ENCODE measurements at places on chromosomes 1 and 21.

DNA sequence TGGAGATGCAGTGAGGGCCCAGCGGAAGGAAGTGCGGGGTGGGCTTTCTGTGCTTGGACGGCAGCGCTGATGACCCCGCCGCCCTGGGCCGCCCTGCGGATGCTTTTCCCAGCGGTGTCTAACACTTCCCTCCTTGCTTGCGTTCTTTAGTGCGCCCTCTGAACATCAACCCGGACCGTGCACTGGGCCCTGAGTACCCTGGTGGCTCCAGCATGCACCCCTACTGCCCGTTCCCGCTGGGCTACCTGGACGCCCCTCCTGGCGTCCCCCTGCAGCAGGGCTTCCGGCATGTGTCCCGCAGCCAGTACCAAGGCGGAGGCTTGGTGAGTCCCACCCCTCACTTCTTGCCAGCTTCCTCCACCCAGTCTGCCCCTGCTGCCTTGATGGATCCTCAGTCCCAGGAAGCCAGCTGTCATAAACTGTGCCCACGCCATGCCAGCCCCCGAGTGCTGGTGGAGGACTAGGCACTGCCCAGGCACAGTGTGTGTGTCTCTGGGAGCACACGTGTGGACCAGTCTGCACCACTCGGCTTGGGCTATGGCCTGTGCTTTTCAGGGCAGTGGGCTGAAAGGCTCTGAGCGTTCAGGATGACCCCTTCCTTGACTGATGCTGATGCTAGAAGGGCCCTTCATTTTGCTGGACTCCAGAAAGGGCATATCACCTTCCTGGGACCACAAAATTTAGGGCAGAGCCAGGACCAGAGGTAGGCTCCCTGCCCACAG is 2.3 kb downstream of the DMRTB1 start:
- DNase-seq, result no peak

GRCh38 chr1:201851949-201852348 is 23.0 kb downstream of the IPO9 start:
- no peak for DNase-seq

DNA sequence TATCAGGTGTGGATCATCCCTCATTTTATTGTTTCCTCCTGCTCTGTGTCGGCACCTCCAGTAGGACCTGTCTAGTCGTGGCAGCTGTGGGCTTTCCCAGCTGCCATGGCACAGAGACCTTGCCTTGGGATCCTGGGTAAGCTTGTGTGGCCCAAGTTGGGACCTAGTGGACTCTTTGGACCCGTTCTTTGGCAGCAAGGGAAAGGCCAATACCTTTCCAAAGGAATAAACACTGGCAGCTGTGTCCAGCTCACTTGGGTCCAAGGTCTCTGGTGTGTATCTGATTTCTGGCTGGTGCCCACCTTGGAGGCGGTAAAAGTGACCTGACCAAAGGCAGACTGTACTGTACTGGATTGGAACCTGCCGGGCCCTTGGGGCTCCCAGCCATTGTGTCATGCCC is 21.8 kb downstream of the DIP2A start:
- no peak for DNase-seq

GRCh38 chr1:29973406-29973805 is 737.1 kb downstream of the PTPRU start:
- no peak for DNase-seq

- DNase-seq, result no peak
These were observed 29.7 kb downstream of the SERTAD4 start for GRCh38 chr1:210262167-210262896.

GRCh38 chr1:53081384-53082066 is 19.5 kb downstream of the PODN start:
- DNase-seq, result no peak

GRCh38 chr1:41622402-41622801 is 137.9 kb upstream of the EDN2 start:
- no peak for DNase-seq

- DNase-seq, result no peak
These were observed 65.9 kb downstream of the GRIK1 start for GRCh38 chr21:29873908-29874307.

- no peak for DNase-seq
These were observed 25.1 kb upstream of the NGF start for GRCh38 chr1:115363171-115363570.

DNA sequence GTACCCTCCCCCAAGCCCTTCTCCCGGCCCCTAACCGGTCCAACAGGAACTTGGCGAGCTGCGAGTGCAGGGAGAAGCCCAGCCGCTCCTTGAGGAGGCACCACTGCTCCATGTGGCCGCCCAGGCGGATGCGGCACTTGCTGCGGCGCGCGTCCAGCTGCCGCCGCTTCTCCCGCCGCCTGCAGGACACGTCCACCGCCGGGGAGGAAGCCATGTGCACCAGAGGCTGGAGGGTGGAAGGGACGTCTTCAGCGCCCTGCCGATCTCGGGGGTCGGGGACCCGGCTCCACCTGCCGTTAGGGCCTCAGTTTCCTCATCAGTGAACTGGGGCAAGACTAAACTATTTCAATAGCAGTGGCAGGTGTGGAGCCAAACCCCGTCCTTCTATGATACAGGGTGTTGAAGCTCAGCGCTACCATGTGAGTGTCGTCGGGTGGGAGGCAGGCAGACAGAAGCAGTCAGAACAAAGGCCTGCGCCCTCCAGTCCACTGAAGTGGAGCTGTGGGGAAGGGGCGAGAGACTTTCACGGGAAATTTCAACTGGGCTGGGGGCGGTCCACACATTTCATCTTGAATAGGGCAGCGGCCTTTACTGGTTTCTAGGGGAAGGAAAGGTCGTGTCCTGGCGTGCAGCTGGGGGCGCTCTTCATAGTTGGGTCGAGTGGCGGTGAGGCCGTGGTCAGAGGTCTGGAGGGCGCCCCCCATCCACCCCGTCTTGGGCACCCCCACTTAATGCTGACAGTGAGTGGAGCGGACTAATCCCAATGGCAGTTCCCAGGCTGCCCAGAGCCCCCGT is 592 bp downstream of the ZNF692 start:
- no peak for DNase-seq

- DNase-seq, result no peak
These were observed 253.4 kb upstream of the ST6GALNAC5 start for GRCh38 chr1:76613886-76614285.
